Trophoblast cell (in vitro differentiated cells and primary cell): ENCODE measurements at places on chromosomes 12 and 14.

- no peak for DNase-seq
Measured at GRCh38 chr12:70948976-70949336, 28.4 kb upstream of the PTPRR start.

DNA sequence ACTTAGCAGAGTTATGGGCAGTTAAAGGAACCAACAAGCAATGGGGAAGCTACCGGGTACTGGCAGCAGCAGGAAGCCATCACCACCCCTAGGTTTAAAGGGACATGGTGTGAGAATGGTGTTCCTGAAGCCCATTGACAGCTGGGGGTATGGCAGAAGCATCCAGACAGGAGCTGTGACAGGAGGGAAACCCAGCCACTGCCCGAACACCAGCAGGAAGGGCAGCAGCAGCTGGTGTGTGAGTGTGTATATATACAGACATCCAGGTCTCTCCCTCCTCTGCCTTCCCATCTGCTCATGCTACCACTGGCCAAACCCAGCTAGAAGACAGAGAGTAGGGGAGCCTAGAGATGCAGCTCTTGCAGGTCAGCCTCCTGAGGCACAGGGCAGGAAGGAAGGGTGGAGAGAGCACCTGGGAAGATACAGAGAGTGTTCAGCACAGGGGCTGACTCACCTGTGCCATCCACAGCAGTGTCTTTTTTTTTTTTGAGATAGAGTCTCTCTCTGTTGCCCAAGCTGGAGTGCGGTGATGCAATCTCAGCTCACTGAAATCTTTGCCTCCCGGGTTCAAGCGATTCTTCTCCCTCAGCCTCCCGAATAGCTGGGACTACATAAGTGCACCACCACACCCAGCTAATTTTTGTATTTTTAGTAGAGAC, 9.2 kb upstream of the ADCK1 start:
- DNase-seq = peak; percentile 82

DNA sequence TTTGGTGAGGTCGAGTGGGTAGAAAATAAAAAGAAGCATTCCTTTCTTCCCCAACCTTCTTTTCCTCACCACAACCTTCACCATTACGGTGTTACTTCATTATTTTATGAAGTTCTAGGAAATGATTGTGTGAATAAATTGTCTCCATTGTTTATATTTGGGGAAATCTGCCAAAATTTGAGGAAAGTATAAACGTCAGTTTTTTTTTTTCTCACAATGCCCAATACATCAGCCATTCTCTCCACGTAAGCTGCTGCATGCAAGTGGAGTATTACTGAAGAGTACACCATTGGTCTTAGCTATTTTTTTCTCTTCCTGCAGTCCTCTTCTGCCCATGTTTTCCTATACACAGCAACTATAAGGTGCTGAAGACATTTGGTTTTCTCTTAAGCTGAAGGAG, 9.1 kb upstream of the POLR3B start:
- DNase-seq = no peak

GRCh38 chr14:28382444-28383190, 384.0 kb upstream of the FOXG1 start:
- peak; percentile 17 for DNase-seq

- no peak for DNase-seq
Measured at GRCh38 chr12:30823156-30823699, 68.5 kb upstream of the CAPRIN2 start.

- DNase-seq = no peak
Measured at GRCh38 chr14:63275611-63276010, 43.1 kb downstream of the GPHB5 start.

- DNase-seq = no peak
Measured at GRCh38 chr12:121283841-121284240, 12.7 kb downstream of the CAMKK2 start.

- DNase-seq = no peak
Measured at GRCh38 chr12:89185181-89185580, 167.1 kb downstream of the DUSP6 start.

- DNase-seq = no peak
Measured at GRCh38 chr14:75699331-75699730, 38.3 kb downstream of the TTLL5 start.

DNA sequence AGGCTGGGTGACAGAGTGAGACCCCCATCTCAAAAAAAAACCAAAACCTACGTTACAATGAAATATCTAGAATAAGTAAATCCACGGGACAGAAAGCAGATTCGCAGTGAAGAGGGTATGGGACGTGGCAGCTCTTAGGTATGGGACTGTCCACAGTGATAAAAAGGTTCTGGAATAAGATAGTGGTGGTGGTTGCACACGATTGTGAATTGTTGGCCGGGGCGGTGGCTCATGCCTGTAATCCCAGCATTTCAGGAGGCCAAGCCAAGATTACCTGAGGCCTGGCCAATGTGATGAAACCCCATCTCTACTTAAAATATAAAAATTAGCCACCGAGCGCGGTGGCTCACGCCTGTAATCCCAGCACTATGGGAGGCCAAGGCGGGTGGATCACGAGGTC, 76.3 kb downstream of the KDM2B start:
- DNase-seq = peak; percentile 31

GRCh38 chr14:53968726-53969125, 12.1 kb upstream of the BMP4 start:
- DNase-seq = no peak

DNA sequence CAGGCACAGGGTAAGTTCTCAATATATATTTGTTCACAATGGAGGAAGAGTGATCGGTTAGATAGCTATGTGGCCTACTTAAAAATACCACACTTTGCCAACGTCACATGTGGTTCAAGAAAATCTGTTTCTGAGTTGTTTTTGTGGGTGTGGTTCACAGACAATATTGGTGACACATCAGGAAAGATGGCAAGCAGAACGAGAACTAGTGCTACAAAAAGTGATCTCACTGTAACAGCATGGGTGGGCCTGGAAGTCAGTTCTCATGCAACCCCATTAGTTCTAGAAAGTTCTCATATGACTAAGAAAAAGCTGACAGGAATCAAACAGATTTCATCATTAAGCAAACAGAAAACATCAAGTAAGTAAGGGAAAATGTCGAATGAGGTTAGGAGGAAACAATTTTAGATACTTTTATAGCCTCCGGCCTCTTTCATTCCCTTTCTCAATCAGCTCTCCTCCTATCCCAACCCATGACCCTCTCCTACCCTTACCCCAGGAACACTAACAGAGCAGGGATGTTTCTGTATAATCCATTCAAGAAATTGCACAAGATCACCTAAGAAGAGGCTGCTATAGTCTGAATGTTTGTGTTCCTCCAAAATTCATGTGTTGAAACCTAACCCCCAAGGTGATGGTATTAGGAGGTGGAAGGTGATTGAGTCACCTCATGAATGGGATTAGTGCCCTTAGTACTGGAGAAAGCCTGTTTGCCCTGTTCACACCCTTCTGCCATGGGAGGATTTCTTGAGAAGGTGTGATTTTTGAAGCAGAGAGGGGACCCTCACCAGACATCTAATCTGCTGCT, 15.5 kb upstream of the NTN4 start:
- DNase-seq = peak; percentile 38

DNA sequence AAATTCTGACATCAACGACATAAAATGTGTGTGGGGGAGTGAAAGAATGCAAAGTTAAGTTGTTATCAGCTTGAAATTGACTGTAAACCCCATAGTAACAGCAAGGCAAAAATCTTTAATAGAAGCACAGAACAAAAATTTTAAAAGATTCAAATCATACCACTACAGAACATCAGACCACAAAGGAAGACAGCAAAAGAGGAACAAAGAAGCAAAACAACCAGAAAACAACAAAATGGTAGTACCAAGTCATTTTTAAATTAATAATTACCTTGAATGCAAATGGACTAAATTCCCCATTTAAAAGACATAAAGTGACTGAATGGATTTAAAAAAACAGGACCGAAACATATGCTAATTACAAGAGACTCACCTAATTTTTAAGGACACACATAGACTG, 31.3 kb downstream of the A2M start:
- no peak for DNase-seq

DNA sequence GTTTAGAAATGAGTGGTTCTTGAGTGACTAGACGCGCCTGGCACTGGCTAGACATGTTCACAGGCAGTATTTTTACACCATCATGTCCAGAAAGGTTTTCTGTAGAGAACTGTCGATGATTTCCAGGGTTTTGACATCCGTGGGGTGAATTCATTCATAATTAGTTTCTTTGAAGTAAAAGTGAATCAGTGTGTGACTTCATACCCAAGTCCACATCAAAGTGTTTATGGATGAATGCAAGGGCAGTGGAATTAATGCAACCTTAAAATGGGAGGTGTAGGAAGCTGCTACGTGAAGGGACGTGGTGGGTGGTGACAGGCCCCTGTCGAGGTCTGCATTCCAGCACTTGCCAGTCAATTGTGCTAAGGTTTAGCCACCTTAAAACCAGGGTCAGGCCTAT, 38.4 kb upstream of the ELK3 start:
- no peak for DNase-seq

DNA sequence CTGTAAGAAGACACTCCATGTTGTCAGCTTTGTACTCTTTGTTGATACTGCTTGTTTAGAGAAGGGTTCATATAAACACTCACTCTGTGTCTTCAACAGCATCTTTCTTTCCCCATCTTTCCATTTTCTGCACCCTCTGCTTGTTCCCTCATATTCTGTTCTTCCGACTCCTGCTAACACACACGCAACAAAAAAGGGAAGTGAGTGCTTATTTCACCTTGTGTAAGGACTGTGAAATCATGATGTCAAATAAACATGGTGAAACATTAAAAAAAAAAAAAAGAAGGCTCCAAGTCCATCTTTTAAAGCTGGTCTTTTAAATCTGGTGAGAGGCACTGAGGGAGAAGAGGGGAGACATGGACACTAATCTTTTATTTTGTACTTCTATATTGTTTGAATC, 145.4 kb downstream of the RPAP3 start:
- no peak for DNase-seq

GRCh38 chr12:51678086-51678724, 87.2 kb downstream of the SCN8A start:
- peak; percentile 68 for DNase-seq

DNA sequence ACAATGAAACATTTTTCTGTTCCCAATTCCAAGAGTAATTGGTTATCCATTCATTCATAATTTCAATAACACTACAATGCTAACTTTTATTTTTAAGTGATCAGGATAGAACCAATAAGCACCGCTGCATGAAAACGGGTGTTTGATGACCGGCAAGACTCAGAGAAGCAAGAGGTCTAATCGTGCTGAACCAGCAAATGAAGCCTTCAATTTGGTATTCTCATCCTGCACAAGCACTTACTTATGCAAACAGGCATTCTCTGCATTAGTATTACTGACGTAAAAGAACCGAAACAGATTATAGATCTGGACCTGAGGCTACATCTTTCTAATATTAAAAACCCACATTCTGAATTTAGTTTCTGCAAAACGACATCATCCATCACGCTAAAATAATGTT, 67.7 kb downstream of the RBM19 start:
- no peak for DNase-seq

DNA sequence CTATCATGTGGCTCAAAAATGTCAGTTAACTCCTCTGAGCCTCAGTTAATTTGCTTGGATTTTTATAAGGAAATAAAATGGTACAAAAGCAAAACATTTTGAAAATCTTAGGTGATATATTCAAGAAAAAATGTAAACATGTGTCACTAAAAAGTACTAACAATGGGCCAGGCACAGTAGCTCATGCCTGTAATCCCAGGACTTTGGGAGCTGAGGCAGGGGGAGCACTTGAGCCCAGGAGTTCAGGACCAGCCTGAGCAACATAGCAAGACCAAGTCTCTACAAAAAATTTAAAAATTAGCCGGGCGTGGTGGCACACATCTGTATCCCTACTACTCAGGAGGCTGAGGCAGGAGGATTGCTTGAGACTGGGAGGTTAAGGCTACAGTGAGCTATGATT, 25.7 kb downstream of the AQP6 start:
- DNase-seq = no peak

DNA sequence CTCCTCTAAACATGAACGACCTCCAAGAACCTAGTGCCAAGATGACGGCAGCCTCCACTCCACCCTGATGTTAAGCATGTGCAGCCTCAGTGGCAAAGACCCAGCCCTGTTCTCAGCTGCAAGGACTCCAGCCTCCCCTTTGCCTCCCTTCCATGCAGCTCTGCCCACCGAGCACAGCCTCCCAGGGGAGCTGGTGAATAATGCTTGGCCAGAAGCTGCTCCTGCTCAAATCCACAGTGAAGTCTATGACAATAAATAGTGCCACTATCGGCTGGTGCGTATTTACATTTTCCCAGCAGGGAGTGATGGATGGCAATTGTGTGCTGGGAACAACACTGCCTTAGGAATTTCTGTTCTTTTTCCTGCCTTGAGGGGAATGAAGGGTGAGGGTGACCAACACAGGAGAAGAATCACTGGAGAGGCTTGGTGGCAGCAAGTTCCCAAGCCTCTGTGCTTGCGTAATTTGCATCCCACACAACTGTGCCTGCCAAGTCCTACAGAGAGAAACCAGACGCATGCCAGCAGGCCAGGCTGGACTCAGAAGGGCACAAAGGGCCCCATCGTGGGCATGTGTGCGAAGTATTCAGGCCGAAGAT, 29.9 kb upstream of the TC2N start:
- no peak for DNase-seq

- DNase-seq = no peak
Measured at GRCh38 chr14:54713379-54713778, 146.5 kb downstream of the SAMD4A start.

GRCh38 chr12:31517994-31518393, 72.9 kb downstream of the DENND5B start:
- DNase-seq = no peak

- DNase-seq = no peak
Measured at GRCh38 chr14:22471545-22472121, 117.4 kb downstream of the DAD1 start.

DNA sequence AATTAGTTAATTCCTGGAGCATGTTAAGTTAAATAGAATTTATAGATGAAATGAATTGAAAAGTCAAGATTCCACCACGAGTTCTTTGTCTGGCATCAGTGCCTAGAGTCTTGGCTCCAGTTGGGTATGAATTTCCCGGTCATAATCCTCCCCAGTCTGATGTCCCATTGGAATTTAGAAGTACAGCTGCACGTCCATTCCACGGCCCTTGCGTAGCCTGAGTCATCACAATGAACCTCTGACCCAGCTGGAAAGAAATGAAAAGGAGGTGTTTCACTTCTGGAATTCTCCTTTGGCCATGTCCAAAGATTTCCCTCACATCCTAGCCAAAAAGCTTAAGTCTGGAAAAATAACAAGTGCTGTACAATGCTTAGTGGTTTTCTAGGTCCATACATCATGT, 122.7 kb downstream of the KICS2 start:
- DNase-seq = peak; percentile 83

- DNase-seq = no peak
Measured at GRCh38 chr14:101498526-101498860, 62.8 kb upstream of the DIO3 start.

DNA sequence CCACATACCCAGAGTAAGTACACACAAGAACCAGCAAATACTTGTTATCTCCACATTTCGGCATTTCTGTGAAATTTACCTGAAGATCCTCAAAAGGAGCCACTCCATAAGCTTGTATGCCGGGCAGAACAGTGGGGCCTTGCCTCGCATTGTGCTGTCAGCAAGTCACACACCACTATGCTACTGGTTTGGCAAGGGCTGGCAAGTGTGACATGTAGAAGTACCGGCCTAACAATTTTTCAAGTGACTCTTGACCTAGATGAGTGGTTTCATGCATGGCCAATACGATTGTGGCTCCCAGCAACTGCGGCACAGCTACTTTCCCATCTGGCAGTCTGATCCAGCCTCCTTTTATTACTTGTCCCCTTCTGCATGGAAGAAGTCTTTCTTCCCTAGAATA, 69.8 kb downstream of the GAS2L3 start:
- no peak for DNase-seq
